Activated CD4-positive, alpha-beta T cell treated with anti-CD3 and anti-CD28 coated beads for 24 hours (primary cell): ENCODE measurements at places on chromosomes 7 and 10.

GRCh38 chr7:8160779-8161345 lies 101.1 kb downstream of the ICA1 start:
- DNase-seq: no peak

GRCh38 chr10:96257944-96258343 lies 13.4 kb downstream of the BLNK start:
- no peak for DNase-seq

- DNase-seq: no peak
Observed at GRCh38 chr7:29142021-29142727, 4.2 kb downstream of the CPVL start.

GRCh38 chr7:128908750-128909624 lies 1.5 kb downstream of the KCP start:
- no peak for DNase-seq

- DNase-seq: no peak
Observed at GRCh38 chr10:52769966-52770365, 2.6 kb downstream of the MBL2 start.

DNA sequence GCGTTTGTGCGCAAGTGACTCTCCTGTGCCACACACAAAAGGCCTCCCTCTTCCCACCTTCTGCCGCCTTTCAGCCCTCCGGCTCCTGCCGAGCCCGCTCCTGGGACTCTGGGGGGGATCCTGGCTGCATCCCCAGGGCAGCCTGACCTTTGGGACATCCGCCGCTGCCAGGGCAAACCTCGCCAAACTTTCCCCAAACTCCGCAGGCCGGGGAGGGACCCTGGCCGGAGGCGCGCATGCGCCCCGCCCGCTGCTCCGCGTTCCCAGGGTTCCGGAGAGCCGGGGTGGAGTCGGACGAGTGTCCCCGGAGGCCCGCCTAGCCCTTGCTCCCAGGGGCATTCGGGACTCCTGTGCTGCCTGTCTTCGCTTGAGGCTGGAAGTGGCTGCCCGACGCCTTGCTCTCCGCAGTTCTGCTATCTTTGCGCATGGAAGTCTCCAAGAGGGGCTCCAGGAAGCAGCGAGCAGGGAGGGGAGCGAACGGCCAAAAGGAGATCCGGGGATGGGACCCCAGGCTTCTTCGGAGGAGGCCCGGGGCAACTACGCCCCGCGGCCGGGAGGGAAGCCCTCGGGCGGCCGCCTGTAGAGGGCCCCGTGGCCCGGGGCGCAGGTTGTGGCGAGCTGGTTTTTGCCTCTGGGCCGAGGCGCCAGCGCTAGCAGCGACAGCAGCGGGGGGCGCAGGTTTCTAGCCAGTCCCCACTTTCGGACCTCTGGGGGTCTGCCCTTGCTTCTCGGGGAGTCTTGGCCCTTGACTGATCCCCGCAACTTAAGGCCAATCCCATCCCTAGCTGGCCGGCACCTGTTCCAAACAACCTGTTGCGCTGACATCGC lies 7.0 kb downstream of the PTF1A start:
- no peak for DNase-seq

- no peak for DNase-seq
Observed at GRCh38 chr7:128361411-128362379, at the start of gene PRRT4. TSS of gene PRRT4 (minus strand) at chr7:128361690.

DNA sequence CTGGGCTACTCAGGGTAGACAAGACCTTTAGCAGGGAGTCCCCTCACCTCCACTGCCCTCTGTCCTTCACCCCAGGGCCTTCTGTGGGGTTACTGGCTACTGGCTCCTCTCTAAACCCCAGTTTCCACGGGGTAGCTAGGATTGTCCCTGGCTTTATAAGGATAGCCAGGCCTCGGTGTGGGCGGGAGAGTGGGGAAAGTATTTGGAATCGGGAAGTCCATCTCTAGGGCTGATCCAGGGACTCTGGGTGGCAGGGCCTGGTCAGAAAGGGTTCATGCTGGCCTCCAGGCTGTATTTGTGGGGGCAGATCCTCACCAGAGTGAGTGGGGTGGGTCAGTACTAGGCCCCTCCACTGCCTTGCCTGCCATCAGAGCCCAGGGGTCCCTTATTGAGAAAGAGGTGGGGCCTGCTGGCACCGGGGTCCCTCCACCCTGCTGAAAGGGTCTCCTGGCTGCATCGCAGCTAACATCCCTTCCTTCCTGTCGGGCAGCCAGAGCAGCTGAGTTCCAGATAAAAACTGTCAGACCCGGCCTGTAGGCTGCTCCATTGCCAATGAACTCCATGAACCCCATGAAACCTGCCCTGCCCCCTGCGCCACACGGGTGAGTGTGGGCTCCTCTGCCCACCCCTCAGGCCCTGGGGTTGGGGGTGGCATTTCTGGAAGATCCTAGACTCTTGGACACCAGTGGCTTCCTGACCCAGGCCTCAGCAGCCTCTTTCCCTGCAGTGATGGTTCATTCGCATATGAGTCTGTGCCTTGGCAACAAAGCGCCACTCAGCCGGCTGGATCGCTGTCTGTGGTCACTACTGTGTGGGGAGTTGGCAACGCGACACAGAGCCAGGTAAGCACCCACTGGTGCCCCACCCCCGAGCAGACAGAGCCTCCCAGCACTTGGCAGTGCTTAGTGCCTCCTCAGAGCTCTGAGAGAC lies 7.3 kb downstream of the ZMIZ2 start:
- no peak for DNase-seq

- no peak for DNase-seq
Observed at GRCh38 chr10:49713266-49713665, 33.8 kb downstream of the C10orf53 start.

- no peak for DNase-seq
Observed at GRCh38 chr7:114886241-114886640, 35.7 kb upstream of the MDFIC start.
